ENCODE measurements at places on chromosomes 6 and 20.

DNA sequence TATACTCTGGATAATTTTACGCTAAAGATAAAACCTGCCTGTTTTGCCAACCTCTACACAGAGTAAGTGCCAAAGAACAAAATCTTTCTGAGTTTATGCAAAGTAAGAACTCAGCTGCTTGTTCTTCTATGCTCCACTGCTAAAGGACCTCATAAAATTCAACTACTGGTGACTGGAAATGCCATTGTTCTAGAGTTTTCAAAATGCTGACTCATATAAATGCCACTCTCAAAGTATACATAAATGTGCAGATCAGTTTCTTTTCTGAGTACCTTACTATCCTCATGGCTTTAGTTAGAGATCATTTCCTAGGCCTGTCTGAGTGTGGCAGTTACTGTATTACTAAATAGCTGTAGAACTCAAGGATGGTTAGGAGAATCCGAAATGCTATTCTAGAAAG is 45.6 kb downstream of the LYRM4 start:
- DNase-seq: no peak

DNA sequence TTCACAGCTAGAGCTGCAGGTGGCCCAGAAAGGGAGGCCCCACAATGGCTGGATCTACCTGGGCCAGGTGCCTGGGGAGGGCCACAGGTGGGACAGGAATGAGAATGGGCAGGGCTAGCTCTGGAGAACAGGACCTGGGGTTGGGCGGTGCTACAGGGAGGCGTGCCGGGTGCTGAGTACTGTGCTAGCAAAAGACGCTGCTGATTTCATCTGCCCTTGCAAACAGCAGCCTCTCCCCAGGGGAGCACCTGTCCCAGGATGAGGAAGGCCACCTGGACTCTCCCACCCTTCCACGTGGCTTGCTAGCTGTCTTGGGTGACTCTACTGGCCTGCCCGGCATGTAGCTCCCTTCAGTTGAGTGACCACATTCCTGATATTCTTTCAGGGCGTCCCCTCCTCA is 6.6 kb upstream of the YTHDF1 start:
- DNase-seq: no peak

GRCh38 chr6:161271343-161272030 is 2.4 kb downstream of the AGPAT4 start:
- DNase-seq: no peak

GRCh38 chr6:48883116-48883515 is 579.9 kb downstream of the MMUT start:
- no peak for DNase-seq

- no peak for DNase-seq
Measured at GRCh38 chr20:47232518-47232917, 124.0 kb downstream of the ZMYND8 start.

GRCh38 chr6:106194949-106195921 is 109.1 kb downstream of the PRDM1 start:
- DNase-seq: no peak

GRCh38 chr6:23663096-23663495 is 462.9 kb upstream of the NRSN1 start:
- no peak for DNase-seq

DNA sequence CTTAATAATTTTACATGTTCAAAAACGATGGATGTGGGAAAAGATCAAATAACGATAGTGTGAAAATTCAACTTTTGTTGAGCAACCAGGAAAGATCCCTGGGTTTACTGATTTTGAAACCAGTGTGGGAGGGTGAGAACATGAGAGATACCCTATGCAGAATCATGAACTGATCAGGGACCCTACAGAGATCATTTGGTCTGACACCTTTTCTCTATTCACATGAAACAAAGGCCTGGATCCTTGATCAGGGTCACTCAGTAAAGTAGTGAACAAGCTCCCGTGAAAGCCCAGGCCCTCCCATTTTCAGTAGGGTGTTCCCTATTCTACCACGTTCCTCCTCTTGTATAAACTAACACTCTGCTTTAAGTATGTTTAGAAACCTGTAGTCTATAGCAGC is 60.5 kb upstream of the DUSP22 start:
- DNase-seq: no peak

DNA sequence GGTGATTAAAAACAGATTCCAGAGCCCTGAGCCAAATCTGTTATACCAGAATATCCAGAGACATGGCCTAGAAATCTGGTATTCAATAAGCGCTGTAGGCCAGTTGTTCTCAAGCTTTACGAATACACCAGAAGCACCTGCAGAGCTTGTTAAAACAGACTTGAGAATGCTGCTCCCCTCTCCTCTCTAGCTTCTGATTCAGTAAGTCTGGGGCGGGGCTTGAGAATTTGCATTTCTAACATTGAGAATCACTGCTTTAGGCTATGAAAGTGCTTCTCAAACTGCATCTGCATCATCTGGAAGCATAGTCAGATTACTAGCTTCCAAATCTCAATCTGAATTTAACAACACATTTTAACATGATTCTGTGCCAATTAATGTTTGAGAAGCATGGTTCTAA is 20.5 kb upstream of the MAN1A1 start:
- no peak for DNase-seq
